ENCODE measurements at places on chromosomes 6 and 20.

DNA sequence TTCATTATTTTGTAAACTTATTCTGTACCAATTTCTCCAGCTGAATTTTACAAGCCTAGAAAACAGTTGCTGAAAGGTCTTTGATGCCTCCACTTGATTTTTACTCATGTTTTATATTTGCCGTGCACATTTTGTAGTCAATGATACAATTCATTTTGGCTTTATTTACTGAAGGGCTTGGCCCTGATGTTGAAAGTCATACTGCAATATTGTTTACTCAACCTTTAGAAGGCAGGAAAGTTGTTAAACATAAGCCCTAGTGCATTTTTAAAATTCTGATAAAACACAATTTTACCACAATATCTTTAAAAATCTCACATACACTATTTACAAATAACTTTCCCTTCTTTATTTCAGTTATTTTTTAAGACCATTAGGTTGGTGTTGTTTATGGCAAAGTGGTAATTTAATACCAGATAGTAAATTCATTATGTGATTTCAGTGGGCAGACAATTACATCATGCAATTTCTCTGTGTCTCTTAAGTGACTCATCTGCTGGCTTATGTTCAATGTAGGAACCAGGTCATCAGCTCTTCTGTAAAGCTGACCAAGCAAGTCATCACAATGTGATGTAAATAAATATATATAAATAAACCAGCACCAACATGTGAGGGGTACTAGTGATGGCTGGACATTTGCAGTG lies 121.1 kb upstream of the SLC35B3 start:
- DNase-seq: no peak

- DNase-seq: no peak
Measured at GRCh38 chr6:9535106-9535505, 879.8 kb downstream of the TFAP2A start.

DNA sequence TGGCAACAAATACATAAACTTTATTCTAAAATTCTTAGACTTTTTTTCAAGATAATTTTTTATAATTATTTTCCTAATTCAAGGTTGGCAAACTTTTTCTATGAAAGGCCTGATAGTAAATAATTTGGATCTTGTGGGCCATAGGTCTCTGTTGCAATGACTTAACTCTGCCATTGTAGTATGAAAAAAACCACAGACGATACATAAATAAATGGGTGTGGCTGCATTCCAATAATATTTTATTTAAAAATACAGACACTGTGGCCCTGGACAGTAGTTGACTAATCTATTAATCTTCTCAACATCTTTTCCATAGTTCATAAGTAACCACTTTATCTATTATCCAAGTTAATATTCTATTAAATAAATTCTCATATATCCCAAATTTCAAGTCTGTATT lies 281.1 kb downstream of the SYNE1 start:
- no peak for DNase-seq

DNA sequence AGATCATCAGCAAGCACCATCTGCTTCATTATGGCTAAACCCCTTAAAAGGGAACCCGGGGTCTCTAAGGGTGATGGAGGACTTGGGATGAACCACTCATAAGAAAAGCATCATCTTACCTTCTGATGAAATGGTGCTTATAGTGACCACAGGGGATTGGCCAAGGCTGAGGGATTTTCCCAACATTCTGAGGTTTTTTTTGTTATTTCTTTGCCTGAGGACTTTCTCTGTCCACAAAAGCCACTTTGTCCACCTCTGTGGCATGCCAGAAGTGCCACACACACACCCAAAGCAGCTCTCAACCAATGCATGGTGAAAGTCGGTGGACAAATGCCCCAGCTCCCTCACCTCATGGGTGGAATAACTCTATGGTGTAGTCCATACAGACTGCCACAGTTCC lies 79.3 kb upstream of the TOP1 start:
- no peak for DNase-seq

DNA sequence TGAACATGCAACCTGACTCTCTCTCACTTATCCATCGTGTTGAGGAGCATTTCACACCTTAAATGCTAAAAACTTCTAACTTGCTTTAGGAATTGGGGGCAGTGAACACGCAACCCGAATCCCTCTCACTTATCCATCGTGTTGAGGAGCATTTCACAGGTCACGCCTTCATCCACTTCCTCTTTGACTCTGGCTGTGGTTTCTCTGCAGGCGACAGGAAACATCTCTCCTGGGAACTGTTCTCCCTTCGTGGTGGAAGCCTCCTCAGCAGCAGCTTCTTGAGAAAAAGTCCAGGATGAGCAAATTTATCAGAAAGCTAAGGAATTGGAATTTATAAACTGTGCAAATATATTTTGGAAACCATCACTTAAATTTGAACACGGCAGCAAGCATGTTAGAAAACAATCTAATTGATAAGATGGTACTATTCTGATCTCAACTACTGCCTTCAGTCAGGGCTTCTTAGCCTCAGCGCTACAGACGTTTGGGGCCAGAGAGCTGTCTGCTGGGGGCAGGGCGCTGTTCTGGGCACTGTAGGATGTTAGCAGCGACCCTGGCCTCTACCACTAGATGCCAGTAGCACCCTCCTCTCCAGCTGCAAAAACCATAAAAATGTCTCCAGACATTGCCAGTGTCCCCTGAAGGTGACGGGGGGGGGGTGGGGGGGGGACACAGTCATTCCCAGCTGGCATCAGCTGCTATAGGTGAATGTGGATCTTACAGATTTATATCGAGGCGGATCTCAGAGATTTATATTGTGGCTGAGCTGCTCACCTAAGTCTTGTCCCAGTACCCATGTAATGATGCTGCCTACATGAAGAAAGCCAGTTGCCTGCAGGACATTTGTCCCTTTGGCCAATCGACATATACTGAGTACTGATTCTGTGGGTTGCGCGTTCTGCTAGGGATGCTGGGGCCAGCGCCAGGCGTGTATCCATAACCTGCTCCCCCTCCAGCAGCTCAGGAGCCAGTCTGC lies 26.2 kb downstream of the CTCFL start:
- no peak for DNase-seq

DNA sequence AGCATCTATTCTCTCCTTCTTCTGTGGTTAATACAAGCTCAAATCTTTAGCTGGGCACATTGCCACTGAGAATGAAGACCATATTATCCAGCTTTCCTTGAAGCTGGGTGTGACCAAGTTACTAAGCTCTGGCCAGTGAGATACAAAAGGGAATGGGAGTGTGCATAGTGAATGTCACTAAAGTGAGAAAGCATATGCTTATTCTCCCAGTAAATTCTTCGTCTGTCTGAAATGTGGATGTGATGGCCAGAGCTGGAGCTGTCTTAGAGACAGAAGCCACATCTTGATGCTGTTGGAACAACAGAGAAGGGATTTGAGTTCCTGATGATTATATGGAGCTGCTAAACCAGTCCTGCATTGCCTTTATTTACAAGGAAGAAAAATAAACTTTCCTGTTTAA lies 60.1 kb downstream of the SESN1 start:
- no peak for DNase-seq

GRCh38 chr6:19921786-19922185 lies 84.6 kb downstream of the ID4 start:
- no peak for DNase-seq

GRCh38 chr20:32526125-32526524 lies 59.0 kb downstream of the NOL4L start:
- DNase-seq: no peak

DNA sequence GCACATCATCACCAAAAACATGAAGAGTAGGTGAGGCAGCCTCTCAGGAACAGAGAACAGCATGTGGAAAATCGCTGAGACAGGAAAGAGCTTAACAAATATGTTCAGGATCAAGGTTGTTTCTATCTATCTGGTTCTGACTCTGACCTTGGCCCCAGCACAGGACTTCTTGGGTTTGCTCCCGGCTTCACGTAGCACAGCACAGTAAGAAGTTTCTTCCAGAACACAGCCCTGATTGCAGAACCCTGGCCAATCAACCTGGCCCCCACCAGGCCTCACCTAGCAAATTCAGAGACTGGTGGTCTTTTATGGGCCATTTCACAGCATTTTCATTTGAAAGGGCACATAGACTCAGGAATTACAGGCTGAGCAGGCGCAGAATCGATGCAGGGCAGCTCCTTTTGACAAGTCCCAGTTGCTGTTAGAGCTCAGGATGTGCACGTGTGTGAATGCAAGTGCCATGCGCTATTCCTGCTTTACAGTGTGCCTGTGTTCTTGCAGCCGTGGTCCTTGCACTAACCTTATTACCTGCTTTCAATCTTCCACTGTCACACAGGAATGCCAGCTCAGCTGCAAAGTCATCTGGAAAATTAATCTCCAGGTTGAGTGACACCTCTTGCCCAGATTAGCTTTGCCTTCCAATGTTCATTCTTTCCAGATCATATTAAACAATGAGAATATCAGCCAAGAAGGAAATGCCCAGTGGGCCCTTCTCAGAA lies 100.5 kb upstream of the SLC2A12 start:
- DNase-seq: no peak

- DNase-seq: no peak
Measured at GRCh38 chr20:47396762-47397476, 40.4 kb upstream of the ZMYND8 start.

GRCh38 chr6:144119376-144119775 lies 24.0 kb upstream of the SF3B5 start:
- no peak for DNase-seq

DNA sequence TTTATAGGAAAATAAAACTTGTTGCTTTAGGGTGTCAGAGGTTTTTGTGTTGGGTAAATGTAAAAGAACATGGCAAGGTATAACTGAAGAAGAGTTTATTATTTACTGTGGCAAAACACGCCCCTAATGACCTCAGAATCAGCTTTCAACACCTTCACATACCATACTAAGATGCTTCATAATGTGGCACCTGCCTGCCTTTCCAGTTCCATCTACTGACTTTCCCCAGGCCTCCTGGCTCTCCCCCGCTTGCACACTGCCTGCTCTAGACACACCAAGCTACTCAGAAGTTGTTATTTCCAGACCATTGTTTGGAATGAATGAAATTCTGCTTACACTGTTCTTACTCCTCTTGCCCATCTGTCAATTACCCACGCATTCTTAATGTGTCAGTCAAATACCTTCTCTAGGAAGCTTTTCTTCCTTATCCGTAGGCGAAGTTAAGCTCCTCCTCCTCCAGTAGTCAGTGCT lies 1.8 kb downstream of the TIAM2 start:
- DNase-seq: no peak

GRCh38 chr20:39021748-39022147 lies 59.6 kb downstream of the DHX35 start:
- no peak for DNase-seq

DNA sequence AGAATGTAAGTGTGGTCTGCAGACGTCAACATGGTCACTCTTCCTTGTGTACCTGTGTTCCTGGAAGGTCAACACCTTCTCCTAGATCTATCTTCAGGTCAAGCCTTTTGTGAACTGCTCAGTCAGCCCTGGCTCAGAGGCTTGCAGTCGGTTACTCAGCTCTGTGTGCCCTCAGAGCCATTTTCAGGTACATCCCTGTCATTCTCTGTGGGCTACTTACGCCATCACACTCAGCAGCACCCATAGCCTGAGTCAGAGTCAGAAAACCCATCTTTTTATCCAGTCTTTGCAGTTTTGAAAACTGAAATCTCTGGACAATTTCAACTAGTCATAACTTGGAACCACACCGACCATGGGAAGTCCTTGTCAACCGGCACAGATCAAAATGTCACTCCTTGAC lies 35.3 kb downstream of the TGM3 start:
- DNase-seq: no peak

- no peak for DNase-seq
Measured at GRCh38 chr20:64051561-64052325, 2.3 kb upstream of the SOX18 start.

DNA sequence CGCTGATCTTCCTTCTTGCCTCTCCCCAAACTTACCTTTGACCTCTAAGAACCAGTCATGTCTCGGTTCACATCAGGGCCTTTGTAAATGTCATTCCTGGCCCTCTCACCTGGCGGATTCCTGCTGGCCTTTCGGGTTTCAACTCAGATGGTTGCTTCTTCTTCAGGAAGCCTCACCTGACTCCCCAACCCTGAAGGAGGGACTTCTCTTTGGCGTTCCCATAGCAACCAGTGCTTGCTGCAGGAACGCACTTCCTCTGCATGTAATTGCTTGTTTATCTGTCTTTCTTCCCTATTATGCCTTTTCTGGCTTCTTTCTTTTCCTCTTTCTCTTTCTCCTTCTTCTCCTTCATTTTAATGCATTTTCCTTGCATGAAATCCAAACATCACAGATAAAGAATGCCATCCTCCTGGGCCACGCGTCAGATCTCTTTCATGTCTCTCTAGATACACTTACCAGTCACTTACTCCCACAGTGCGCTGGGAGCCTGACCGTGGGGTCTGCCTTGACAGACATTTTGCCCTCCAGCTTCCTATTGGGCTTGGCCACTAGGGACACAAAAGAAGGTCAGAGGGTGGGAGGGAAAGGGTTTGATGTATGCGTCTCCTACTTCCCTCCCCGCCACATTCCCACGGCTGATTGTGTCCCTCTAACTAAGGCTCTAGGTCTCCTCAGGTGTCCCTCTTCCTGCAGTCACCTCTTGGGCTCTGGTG lies 295.7 kb upstream of the TSHZ2 start:
- no peak for DNase-seq

- DNase-seq: no peak
Measured at GRCh38 chr6:96991618-96992342, 67.3 kb downstream of the KLHL32 start.

DNA sequence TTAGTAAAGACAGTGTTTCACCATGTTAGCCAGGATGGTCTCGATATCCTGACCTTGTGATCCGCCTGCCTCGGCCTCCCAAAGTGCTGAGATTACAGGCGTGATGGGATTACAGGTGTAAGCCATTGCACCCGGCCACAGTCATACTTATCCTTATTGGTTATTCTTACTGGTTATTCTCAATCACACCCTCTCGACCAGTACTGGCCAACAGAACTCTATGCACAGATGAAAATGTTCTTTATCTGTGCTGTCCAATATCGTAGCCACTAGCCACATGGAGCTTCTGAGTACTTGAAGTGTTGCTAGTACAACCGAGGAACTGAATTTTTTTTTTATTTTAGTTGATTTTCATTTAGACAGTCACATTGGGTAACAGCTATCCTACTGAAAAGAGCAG lies 63.5 kb downstream of the CNKSR3 start:
- no peak for DNase-seq

GRCh38 chr6:92538275-92538674 lies 881.1 kb downstream of the EPHA7 start:
- no peak for DNase-seq

DNA sequence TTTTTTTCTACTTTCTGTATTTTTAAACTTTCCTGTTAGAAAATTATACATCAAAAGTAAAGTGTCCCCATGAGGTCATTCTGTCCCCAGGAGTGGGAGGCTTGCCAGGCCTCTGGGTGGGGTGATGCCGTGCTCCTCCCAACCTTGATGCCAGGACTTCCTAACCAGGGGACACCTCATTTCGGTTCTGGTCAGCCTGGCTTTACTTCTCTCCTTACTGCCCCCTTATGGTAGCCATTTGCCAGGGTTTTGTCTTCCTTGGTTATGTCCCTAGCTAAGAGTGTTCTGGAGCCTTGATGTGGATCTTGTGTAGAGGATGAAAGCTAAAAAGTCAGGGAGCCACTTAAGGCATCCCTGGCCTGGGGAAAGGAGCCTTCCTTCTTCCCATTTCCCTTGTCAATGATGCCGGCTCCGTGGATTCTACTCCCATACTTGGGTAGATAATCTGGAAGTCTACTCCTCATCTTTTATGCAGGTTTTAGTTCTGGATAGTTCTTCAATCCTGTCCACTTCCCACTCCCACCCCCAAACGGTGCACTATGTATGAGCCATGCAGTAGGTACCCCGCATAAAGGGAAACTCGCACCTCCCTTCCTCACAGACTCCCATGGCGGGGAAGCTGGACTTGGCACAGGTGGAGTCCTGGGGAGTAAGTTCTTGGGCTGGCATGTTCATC lies 164.1 kb upstream of the SALL4 start:
- no peak for DNase-seq

- DNase-seq: peak; percentile 8
Measured at GRCh38 chr20:16434062-16434664, 139.1 kb downstream of the KIF16B start.

- no peak for DNase-seq
Measured at GRCh38 chr6:21501815-21502214, 91.7 kb upstream of the SOX4 start.

All from GM18507 (cell line).